ENCODE measurements at places on chromosomes 7 and 10.
A peak's percentile ranks its signal among the peaks of the same experiment; 100 is the strongest.

- DNase-seq = no peak
Observed at GRCh38 chr7:45987521-45988290, 66.6 kb upstream of the IGFBP3 start.

- DNase-seq = no peak
Observed at GRCh38 chr7:148336411-148336810, 254.2 kb upstream of the C7orf33 start.

GRCh38 chr7:116097365-116098009 lies 66.9 kb upstream of the TFEC start:
- DNase-seq = no peak

DNA sequence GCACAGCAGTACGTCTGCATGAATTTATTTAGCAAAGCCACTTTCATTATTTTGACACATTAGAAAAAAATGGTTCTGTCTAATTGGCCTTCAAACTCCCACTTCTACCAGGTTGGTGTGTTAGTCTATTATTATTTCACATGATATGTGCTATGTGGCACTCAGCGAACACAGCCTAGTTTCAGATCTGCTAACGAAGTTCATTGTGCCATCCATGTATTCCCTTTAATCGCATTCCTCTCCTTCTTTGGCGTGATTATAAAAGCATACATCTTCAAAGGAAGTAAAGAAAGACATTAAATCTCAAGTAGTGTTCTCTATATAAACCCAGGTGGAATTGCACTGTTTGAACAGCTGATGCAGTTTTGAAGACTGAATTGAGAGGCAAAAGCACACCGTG lies 96.4 kb upstream of the CACNA2D1 start:
- no peak for DNase-seq

DNA sequence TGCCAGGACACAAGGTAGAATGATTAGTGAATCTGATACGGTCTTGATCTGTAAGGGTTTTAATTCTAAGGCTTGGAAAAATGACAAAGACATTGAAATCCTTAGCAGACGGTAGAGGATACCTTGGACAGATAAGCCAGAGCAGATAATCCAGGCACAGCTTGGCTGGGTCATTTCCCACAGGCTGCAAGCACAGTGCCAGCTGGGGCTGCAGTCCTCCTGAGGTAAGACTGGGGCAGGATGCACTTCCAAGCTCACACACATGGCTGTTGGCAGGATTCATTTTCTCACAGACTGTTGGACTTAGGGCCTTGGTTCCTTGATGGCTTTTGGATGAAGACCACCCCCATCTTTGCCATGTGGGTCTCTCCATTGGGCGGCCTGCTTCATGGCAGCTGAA lies 63.2 kb upstream of the BMPER start:
- no peak for DNase-seq

DNA sequence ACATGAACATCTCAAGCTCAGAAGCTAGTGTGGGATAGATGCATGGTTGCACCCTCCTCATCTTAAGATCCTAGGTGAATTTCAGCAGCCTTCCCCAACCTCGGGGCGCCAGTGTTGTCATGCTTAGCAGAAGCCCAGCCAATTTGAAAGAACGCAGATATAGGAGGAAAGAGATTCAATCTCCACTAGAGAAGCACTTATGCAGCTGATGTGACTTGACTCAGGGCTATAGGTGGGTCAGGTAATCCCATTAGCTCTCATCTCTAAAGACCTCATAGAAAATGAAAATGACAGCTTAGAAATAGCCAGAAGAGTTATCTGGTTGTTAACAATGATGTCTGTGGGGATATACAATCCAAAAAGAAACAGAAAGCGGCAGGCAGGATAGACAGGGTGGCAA lies 310.5 kb downstream of the GPAM start:
- DNase-seq = no peak

- no peak for DNase-seq
Observed at GRCh38 chr10:63313066-63313717, 152.6 kb downstream of the JMJD1C start.

DNA sequence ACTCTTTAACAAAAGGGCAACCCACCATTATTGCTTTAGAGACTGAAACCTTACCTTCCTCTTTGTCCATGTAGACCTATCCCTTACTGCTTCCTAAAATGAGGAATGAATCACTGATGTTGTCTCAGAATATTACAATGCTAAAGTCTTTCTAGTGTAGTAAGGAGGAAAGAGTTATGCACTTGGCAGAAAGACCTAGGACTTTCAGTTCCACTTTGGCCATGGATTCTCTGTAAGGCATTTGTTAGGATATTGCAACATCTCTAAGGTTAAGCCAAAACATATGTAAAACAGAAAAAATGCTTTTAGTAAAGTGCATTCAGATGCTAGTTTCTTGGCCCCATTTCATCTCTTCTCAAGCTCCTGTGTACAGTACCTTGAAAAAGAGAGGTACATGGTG lies 230.9 kb downstream of the PARD3 start:
- no peak for DNase-seq

- no peak for DNase-seq
Observed at GRCh38 chr10:72875250-72876055, 18.1 kb upstream of the OIT3 start.

- no peak for DNase-seq
Observed at GRCh38 chr7:80307227-80307856, 172.7 kb downstream of the GNAI1 start.

- no peak for DNase-seq
Observed at GRCh38 chr10:126398383-126398743, 10.1 kb upstream of the ADAM12 start.

GRCh38 chr7:9189703-9190102 lies 756.3 kb downstream of the NXPH1 start:
- DNase-seq = no peak

- no peak for DNase-seq
Observed at GRCh38 chr10:12834721-12835120, 166.8 kb downstream of the CCDC3 start.

GRCh38 chr10:117878626-117879025 lies 168.1 kb downstream of the RAB11FIP2 start:
- no peak for DNase-seq

DNA sequence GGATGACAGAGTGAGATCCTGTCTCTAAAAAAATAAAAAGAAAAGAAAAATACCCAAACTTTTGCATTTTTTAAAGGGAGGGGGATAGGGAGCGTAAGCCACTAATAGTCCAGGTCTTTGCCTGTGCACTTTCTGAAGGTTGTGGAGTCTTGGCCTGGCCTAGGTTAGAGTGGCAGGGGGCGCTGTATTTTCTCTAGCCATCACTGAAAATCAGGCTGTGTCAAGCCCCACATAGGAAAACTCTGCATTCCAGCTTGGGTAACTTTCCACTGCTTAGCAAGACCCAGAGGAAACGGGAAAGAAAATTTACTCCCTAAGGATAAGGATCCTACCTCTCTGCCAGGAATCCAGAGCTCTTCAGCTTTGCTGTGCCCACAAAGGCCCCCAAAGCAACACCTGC lies 10.5 kb upstream of the PAX4 start:
- DNase-seq = peak; percentile 65

- no peak for DNase-seq
Observed at GRCh38 chr10:49296836-49297235, 2.1 kb upstream of the C10orf71 start.

GRCh38 chr7:129793506-129794310 lies 159.1 kb downstream of the UBE2H start:
- DNase-seq = no peak

DNA sequence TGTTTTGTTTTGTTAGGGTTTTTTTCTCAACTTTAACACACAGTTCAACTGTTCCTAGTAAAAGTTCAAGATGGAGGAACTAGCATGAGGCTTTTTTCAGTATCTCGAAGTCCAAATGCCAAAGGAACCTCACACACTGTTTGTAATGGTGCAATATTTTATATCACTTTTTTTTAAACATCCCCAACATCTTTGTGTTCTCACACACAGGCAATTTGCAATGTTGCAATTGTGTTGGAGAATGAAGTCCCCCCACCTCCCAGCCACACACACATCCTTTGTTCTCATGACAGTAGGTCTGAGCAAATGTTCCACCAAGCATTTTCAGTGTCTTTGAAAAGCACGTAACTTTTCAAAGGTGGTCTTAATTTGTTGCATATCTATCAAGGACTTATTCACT lies 120.9 kb downstream of the TWIST1 start:
- DNase-seq = no peak

DNA sequence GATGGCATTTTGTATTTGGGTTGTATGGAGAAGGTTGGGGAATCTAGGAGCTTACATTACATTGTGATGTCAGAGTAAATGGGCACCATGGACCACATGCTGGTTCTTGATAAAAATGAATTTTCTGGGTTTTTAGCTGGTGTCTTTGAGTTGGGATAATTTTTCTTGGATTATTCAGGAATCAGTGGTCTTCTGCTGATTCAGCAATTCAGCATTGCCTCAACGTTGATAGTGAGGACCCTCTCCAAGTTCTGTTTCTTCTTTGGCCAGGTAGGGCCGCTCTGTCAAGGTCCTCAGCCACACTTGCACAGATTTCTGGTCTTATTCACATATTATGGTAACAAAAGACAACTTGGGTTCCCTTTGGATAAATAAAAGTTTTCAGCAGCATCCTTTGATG lies 312.0 kb upstream of the TPK1 start:
- DNase-seq = no peak

- DNase-seq = peak; percentile 92
Observed at GRCh38 chr7:139645572-139646523, 122.4 kb downstream of the CLEC2L start.

GRCh38 chr7:100016215-100016901 lies 962 bp downstream of the ZKSCAN1 start:
- no peak for DNase-seq

DNA sequence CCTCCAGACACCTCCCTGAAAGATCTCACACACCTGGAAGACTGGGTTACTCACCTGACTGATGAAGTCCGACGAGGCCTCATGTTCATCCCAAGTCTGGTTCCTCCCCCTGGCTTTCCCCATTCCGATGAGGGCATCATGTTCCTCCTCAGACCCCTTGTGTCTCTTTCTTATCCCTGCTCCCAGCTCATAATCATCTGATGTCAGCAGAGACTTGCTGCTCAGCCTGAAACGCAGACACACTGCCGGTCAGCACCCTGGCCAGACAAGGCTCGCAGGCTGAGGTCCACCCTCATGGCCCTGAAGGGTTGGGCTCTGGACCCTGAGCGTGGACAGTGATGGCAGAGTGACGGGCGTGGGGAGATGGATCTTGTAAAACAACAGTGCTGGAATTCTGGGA lies 64.3 kb downstream of the TNRC18 start:
- DNase-seq = no peak

DNA sequence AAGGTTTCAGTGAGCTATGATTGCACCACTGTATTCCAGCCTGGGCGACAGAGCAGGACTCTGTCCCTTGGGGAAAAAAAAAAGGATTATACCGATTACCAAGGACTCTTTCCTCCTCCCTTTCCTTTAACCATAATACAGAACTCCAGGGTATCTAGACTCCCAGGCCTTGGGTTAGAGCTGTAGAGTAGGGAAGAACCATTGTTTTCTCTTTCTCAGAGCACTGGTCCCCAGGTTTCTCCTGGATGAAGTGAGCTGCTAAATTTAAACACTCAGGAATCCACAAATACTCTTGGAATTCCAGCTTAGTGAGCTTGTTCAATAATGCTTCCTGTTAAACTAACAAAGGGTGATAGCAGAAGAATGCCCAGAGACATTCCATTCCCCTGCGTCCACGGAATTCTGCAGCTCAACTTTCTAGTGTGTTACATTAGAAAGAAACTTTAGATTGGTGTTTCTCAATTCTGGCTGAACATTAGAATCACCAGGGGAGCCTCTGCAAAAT lies 14.6 kb upstream of the RPEL1 start:
- DNase-seq = no peak

- peak; percentile 26 for DNase-seq
Observed at GRCh38 chr7:23462846-23463245, 7.4 kb downstream of the IGF2BP3 start.

- DNase-seq = no peak
Observed at GRCh38 chr7:28151965-28152364, 28.6 kb downstream of the JAZF1 start.

DNA sequence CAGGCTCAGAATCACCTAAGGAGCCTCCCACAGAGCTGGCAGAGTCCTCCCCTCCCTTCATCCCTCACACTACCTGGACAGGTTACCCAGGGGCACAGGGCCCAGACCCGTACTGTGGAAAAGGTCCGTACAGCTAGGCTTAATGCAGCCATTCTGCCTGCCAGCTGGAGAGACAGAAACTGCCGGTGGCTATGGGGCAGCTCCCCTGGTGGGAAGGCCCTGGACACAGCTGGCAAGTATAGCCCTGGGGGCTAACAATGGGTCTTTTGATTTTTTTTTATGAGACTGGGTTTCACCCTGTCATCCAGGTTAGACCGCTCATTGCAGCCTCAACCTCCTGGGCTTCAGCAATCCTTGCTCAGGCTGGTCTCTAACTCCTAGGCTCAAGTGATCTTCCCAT lies 68.3 kb downstream of the GNA12 start:
- DNase-seq = no peak

- DNase-seq = no peak
Observed at GRCh38 chr10:12513003-12513365, 163.6 kb downstream of the CAMK1D start.

DNA sequence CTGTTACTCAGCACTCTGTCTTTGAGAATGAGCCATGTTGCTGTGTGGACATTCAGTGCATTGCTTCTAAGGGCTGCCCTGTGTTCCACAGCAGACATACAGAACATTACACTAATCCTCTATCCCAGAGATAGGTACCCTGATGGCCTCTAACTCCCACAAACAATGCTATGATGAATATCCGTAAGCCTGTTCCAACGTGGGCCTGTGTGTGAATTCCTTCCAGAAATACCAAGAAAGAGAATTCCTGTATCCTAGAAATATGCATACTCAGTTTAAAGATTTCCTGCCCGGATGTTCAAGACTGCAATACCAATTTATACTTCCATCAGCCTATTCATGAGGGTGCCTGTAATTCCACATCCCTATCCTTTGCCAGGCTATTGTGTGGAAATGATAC lies 21.3 kb upstream of the ST8SIA6 start:
- DNase-seq = no peak

DNA sequence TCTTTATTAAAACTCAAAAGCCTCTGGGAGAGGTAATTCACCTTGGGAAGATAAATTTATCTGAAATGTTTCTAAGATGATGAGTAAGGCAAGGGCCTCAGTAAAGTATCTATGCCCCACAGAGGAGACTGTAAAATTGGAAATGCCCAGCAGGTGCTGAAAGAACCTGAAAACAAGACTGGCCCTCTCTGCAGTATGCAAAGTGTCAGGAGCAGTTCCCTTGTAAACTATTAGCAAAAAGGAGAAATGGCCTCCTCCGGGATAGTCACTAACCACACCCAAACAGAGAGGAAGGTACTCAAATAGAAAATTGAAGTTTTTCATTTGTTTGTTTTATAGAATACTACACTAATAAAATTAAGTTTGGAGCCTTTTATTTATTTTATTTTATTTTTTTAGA lies 81.2 kb downstream of the FZD1 start:
- no peak for DNase-seq

DNA sequence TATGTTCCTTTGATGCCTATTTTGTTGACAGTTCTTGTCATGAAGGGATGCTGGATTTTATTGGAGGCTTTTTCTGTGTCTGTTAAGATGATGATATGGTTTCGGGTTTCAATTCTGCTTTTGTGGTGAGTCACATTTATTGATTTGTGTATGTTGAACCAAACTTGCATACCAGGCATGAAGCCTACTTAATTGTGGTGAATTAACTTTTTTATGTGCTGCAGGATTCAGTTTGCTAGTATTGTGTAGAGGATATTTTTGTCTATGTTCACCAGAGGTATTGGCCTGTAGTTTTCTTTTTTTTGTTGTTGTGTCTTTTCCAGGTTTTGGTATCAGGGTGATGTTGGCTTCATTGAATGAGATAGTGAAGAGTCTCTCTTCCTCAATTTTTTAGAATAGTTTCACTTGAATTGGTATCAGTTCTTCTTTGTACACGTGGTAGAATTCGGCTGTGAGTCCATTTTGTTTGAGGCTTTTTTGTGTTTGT lies 345.9 kb downstream of the KIF20B start:
- no peak for DNase-seq

- DNase-seq = no peak
Observed at GRCh38 chr10:99433378-99434020, 3.1 kb upstream of the GOT1 start.

All from H1 (cell line).